ENCODE measurements at places on chromosomes 5 and 9.

GRCh38 chr9:134328841-134329575 is 2.8 kb downstream of the RXRA start:
- no peak for DNase-seq

DNA sequence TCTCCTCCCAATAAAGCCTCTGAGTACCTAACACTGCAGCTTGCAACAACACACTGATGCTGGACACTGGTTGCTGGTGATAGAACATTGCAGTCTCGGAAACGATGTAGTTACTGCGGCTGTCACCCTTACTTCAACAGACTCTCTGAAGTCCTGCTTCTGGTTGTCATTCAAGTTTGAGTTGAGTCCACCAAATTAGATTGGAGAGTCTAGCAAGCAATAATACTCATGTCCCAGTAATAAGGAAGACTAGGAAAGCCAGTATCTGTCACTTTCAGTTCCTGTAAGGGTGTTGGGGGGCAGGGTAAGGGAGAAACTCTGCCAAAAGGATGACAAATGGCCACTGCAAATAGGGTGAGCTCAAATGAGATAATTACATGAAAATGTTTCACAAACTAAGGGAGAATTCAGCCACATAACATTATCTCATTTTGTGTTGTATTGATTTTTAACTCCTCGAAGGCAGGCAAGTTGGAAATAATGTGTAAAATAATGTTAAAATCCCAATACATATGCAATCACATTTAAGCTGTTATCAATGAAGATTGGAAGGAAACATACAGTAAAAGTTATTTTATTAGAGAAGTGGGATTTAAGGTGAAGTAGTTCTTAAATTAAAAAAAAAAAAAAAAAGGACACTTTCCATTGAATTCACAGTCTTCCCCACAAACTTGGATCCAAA is 849 bp upstream of the IFT74 start:
- DNase-seq = peak; percentile 70

DNA sequence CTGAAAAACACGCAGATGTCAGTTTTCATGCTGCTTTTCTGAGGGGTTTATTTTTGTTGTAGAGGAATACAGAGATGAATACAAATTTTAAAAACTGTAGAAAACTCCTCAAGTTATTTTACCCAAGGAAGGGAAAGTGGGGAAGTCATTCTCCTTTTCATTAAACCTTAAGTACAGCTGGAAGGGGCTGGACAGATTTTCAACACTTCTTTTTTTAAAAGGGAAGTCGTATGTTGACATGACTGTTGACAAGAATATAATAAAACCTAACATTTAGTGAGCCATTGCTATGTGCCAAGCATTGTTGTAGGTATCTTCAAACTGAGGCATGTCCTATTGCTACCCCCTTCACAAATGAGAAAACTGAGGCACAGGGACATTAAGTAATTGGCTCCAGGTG is 235.7 kb upstream of the ELL2 start:
- no peak for DNase-seq

GRCh38 chr5:128074171-128074570 is 9.4 kb upstream of the SLC12A2 start:
- DNase-seq = no peak

DNA sequence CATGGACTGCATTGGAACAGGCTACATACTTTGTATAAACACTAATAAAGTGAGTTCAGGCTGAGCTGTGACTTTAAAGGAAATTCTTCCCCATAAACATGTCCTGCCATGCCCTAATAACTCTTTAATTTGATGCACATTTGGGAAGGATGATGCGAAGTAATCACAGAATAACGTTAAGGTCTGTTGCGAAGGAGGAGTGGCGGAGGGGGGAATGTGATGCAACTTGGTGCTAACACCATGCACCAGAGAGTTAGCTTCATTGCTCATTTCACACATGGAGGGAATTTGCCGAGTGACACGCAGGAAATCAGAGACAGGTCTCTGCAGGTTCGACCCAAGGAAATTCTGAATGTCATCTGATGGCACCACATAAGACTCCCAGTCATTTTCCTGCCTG is 32.9 kb downstream of the SLIT3 start:
- DNase-seq = no peak

DNA sequence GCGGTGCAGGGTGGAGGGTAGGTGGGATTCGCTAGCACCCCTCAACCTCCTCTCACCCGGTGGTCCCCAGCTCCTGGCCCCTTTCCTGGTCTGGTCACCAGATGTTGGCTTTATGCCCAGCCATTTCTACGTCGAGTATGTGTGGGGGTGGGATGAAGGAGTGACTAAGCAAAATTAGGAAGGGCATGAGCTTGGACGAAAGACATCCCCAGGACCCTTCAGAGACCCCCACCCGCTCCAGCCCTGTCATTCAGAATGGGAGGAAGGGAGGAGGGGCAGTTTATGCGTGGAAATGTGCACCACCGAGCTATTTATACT is 742 bp downstream of the BHMT2 start:
- no peak for DNase-seq

- DNase-seq = peak; percentile 54
Measured at GRCh38 chr5:102090770-102091169, 205.3 kb downstream of the SLCO4C1 start.

- no peak for DNase-seq
Measured at GRCh38 chr9:91428927-91429351, 5.3 kb upstream of the NFIL3 start.

DNA sequence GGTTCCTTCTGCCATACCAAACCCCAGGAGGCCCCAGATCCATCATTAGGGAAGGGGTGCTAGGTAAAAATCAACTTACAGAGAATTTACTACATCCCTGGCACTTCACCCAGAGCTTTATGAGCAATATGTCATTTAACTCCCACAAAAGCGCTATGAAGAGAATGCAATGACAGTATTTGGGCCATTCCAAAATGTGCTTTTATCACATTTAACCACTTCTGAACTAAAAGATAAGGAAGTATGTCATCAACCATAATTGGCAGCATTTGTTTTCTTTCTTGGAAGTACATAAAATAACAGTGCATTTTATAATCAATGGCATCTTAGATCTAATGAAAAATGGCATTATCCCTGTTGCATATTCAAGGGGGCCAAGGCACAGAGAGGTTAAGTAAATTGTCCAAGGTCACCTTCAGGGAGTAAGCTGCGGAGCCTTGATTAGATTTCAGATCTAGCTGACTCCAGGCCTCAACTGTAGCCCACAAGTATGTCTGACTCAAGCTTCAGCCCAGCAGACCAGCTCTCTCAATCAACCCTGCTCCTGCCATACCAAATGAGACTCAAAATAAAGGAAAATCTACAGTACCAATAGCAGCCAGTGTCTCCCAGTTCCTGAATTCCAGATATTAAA is 16.5 kb downstream of the SH3TC2 start:
- no peak for DNase-seq

DNA sequence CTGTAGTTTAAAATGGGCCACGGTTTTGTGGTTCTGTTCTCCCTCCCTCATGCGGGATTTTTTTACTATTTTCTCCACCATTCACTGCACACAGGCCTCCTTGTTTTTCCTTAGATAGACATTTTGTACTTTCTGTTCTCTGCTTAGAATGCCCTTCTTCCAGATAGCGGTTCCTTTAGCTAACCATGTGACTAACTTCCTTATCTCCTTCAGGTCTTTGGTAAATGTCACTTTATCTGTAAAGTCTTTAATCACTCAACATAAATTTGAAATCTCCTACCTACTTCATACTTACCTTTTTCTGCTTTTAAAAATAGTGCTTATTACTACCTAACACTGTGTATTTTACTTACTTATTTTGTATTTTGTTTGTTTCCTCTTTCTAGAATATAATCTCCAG is 15.0 kb downstream of the FER start:
- DNase-seq = peak; percentile 32

GRCh38 chr5:146962801-146963355 is 84.3 kb upstream of the PPP2R2B start:
- no peak for DNase-seq

GRCh38 chr5:95369782-95370181 is 21.4 kb upstream of the FAM81B start:
- DNase-seq = peak; percentile 81

DNA sequence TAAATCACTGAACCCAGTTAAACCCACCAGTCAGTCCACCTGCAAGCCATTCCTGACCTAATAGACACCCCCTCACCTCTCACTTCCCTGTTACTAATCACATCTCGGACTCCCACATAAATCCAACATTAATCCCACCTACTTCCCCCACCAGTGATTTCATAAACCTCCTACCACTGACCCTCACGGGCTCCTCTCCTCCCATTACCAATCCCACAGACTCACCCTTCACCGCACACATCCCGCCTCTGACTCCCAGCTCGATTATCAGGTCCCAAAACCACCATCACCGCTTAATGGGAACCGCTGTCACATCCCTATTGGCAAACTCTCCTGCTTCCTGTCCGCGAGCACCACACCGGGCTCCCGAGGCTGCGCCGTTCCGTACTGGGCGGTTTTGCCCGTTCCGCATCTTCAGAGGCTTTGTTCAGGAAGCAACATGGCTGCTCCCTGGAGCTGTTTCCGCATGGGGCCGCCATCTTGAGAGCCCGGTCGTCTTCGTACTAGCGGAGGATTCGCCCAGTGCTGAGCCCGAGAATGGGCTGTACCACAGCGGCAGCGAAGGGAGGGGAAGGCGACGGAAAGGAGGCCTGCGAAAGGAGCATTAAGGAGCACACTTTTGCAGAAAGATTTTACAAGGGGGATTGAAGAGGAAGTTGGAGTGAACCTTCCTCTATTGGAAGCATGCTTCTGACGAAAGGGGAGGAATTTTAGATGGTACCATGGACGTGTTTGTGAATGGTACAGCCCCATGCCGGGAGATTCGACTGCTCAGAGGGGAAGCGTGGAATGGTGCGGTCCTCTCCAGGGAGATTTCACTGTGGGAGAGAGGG is at the start of gene ZNF300:
Gene ZNF300 (minus strand): TSS at position 502 of the 833 bp plus-strand sequence. CDS start 1,825 bp downstream, outside the sequence.
- no peak for DNase-seq

- DNase-seq = no peak
Measured at GRCh38 chr5:54455413-54456157, at the start of gene HSPB3. TSS of gene HSPB3 (plus strand) at chr5:54455699. CDS start at chr5:54455790, 91 bp downstream.

GRCh38 chr5:145680169-145680568 is 155.0 kb downstream of the PRELID2 start:
- no peak for DNase-seq

- DNase-seq = no peak
Measured at GRCh38 chr9:108599571-108599970, 256.2 kb downstream of the ACTL7B start.

DNA sequence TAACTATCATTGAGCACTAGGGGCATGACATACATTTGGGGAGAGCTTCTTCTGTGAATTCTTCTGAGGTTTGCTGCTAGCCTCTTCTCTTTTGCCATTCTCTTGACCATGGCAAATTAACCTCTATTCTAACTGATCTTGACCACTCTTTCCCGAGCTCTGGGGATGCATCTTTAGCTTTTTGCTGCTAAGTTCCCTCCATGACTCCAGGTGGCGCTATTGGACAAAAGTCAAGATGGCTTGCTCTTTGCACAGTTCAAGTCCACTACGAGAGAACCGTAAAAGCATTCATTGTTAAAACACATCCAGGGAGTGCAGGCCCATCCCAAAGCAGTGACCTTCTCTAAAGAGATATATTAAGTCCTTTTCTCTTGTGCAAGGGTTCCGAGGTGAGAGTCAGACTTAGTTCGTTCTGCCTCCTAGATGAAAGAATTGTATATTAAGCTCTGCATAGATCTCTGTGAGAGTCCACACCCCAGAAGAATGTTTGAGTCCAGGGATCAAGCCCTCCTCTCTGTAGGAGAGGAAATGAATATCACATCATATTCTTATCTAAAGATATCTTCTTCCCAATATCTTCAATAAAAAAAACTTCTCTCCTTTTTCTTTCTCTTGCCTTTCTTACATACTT is 1152.9 kb upstream of the CDH6 start:
- DNase-seq = peak; percentile 49

- DNase-seq = no peak
Measured at GRCh38 chr9:120774719-120775118, 18.5 kb downstream of the FBXW2 start.

DNA sequence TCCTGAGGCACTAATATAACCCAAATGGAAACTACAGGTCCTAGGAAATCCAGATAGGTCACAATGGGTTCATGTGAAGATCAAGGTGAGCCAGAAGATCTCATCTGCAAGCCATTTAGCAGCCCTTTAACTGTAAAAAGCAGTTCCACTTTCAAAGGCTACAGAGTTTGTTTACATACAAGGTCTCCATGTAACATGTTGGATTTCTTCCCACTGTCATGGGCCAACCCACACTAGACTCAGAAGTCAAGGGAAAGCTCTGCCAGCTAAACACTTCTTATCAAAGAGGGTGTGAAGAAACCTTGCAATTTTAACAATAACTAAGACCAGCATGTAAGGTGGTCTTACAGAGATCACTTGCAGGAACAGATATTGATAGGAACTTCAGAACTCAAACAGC is 3.8 kb upstream of the CTNNAL1 start:
- no peak for DNase-seq
